DMS79 treated with DMSO at 0.1 percent for 48 hours (cell line): ENCODE measurements at places on chromosomes 3 and 15.

GRCh38 chr3:113771993-113772392 lies 25.2 kb downstream of the ATP6V1A start:
- DNase-seq: no peak

DNA sequence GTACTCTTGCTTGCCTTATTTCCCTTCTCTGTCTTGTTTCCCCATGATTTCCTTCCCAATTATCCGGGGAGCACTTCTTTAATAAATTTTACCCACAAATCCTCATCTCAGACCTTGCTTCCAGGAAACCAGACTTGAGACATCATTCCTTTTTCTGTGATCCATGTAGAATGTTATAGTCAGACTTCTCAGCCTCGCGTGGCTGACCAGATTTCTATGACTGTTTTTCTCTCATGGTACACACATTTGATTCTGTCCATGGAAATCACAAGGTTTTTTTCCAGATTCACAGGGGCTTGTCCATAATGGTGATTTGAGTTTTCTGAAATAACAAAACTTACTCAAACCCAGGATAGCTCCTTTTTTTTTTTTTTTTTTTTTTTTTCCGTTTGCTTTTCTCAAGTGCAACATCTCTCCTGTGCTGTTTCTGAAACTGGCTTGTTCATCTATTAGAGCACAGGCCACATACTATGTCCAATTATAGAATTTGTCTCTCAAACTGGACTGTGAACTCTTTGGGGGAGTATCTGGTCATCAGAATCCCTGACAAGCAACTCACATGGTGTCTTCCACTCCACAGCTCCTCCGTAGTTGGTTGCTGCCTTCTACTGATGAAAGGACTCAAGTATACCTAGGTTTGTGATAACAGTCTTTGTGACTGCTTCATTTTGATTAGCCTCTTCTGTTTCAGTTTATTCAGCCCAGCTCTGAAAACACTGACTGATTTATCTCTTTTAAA lies 50.8 kb downstream of the RBMS3 start:
- DNase-seq: no peak

GRCh38 chr3:3351226-3351625 lies 171.7 kb upstream of the CRBN start:
- no peak for DNase-seq

GRCh38 chr3:160841455-160841854 lies 85.4 kb downstream of the PPM1L start:
- DNase-seq: no peak

DNA sequence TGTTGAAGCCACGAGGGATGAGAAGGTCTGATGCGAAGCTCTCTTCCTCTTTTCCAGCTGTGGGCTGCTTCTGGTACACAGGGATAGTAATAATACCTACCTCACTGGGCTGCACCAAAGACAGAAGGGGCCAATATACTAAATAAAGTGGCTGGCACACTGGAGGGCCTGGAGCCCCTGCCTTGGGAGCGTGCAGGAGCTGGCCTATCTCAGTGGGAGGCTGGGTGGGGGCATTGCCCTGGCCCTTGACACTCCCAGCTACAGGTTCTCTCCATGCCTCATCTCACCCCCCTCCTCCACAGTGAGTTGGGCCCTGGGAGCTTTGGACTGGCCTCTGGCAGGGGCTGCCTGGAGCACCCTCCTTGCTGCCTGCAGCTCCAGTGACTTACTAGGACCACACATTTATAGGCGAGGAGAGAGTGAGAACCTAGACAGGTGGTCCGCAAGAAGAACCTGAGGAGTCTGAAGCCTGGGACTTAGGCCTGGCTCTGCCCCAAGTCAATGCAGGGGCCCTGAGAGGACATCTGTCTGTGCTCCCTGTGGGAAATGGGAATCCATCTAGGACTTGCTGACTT lies 1.6 kb downstream of the NOX5 start:
- no peak for DNase-seq

GRCh38 chr3:100526613-100527346 lies 34.4 kb downstream of the TMEM45A start:
- no peak for DNase-seq

- DNase-seq: no peak
Measured at GRCh38 chr15:70559265-70560239, 203.8 kb downstream of the UACA start.

DNA sequence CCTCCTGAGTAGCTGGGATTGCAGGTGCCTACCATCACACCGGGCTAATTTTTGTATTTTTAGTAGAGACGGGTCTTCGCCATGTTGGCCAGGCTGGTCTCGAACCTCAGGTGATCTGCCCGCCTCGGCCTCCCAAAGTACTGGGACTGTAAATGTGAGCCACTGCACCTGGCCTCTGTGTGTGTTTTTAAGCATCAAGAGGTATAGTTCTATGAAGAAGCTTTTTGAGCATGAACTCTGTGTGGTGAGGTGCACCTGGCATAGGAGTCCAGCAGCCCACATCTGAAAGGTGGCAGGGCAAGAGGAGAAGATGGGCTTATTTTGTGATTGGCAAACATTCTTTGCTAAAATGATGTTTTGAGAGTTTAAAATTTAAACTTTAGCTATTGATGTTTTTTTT lies 118.0 kb downstream of the DGKG start:
- no peak for DNase-seq

GRCh38 chr3:5058471-5058951 lies 63.6 kb upstream of the ARL8B start:
- no peak for DNase-seq

- no peak for DNase-seq
Measured at GRCh38 chr3:68988740-68989139, 24.7 kb downstream of the EOGT start.

- DNase-seq: peak; percentile 82
Measured at GRCh38 chr3:122977746-122978466, 49.7 kb downstream of the SEMA5B start.

GRCh38 chr3:147921051-147921450 lies 511.9 kb downstream of the ZIC1 start:
- DNase-seq: no peak

- DNase-seq: no peak
Measured at GRCh38 chr15:81146466-81146865, 12.4 kb downstream of the CFAP161 start.

- no peak for DNase-seq
Measured at GRCh38 chr15:99986297-99987118, 253.3 kb upstream of the LYSMD4 start.

GRCh38 chr3:60440869-60441268 lies 810.4 kb downstream of the FHIT start:
- no peak for DNase-seq
